ENCODE measurements at places on chromosomes 12 and 14. TPM values are rescaled to one million over a fixed set of nuclear protein-coding genes. Genes with fewer than 3 reads are reported as not detected.

Gene LIN7A
- total RNA-seq = 6.6 TPM

Gene AICDA
- total RNA-seq = not detected

Gene OR4Q2
- not detected for total RNA-seq

Gene TAS2R42
- total RNA-seq = not detected

Gene TBX3
- total RNA-seq = 12.8 TPM

Gene RAB21
- total RNA-seq = 37.5 TPM

GRCh38 chr14:104448321-104448720, 131.2 kb upstream of the C14orf180 start:
- no peak for DNase-seq

DNA sequence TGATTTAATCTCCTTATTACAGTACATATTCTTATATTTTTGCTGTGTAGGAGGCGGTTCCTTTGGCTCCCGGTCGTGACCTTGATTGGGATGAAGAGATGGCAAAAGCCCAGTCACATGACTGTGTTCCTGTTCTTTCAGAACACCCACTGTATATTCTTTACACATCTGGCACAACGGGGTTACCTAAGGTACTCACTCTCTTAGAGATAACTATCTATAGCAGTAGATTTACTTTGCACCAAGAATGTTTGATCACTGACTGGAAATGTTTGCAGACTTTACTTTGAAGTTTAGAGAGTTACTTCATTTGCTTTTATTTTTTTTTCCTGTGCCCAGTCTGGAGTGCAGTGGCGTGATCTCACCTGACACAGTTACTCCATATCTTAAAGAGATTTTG, 65.2 kb downstream of the ACSS3 start:
- no peak for DNase-seq

GRCh38 chr14:103561381-103562178, 877 bp downstream of the BAG5 start:
- peak; percentile 56 for DNase-seq

DNA sequence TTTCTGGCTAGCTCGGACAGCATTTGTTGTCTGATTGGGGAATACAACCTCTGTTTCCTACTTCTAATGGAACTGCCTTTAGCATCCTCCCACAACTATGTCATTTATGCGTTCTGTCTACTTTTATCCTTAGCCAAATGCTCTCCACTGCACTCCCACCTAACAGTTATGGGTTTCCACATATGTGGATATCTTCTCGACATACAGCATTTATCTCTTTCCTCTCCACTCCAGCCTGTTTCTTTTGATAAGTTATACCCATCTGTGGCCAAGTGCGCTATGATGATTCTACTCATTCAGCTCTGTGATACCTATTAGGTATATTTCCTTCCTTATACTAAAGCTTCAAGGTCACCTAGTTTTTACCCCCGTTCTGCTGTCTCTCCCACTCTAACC, 122.2 kb upstream of the NAP1L1 start:
- no peak for DNase-seq

DNA sequence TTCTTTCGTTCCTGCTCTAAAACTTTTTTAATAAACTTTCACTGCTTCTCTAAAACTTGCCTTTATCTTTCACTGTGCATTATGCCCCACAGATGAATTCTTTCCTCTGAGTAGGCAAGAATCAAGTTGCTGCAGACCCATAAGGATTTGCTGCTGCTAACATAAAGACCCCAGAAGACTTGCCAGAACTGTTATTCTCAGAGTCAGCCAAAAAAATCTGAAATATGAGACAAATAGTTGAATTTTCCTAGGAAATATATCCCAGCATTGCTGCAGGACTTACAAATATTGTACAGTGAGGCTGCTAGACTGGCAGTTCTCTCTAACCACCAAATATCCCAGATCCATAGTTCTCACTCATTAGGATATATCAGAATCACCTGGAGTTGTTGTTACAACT, 349.1 kb upstream of the FLRT2 start:
- DNase-seq = no peak

DNA sequence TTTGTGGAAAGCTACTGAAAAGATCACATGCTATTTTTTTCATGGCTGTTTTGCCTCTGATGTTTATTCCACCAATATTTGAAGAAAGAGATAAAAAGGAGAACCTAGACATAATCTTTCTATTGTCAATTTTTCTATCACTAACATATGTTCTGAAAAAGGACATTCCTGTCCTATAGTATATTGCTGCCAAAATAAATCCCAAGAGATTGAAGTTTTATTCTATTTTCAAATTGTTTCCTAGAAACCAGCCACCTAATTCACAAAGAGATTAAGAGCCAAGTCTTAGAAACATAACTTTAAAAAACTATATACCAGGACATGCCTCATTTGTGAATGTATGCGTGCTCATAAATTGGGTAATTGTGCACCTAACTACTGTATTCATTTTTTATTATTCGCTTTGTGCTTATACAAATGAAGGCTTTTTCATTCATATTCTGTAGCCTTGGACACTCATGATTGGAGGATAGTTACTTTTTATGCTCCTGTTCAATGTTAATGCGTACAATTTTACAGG, 200.7 kb downstream of the FUT8 start:
- DNase-seq = no peak

DNA sequence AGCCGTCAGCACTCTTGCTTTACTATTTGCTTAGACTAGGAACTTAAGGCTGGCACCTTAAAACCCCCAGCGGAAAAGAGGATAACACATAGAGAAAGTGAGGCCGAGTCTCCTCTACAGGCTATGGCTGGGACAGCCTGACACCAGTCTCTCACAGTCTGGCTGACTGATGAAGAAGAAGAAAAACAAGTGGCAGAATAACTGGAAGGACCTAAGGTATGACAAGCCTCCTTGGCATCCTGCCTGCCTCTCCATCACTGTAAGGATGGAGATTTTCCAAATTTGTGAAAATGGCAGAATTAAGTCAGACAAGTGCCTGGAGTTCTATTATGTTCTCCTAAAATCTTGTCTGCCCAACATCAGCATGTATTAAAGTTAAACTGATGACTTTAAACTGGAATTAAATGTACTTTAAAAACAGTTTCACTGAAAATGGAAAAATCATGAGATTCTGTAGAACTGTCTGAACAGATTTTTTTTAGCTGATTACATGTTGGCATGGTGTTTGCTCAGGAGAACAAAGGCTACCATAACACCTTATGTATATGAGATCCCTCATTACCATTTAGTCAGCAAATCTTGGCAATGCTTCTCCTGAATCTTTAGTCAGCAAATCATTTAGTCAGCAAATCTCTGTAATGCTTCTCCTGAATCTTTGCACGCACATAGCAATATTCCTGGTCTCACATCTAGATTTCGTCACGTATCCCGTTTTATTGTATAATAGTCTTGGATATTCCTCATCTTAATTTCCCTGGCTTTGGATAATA, 140.3 kb upstream of the AEBP2 start:
- peak; percentile 32 for DNase-seq

DNA sequence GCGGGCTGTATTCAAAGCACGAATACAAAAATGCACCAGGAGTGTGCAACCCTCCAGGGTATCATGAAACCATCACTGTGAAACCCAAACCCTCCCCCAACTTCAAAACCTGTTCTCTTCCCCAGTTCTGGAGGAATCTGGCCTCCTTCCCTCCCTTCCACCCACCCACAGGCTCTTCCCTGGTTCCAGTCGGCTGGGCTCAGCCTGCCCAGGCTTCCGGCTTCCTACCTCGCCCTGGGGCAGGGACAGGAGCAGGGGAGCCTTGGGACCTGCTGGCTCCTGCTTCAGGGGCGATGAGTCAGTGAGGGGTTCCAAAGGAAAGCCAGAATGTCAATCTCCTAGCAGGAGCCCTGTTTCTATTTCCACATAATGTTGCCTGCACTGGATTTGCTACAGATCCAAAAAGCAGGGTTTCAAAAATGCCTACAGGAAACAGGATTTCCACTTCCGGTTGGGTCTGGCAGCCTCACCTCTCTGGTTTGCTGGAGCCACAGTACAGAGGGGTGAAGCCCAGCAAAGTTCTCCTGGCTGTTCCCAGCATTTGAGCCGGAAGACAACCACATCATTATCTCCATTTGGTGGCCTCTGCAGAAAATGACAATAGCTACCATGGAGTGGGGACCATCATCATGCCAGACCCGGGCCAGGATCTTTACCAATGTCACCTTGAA, 278.3 kb downstream of the DPF3 start:
- peak; percentile 79 for DNase-seq

GRCh38 chr12:43345023-43345422, 207.0 kb downstream of the ADAMTS20 start:
- no peak for DNase-seq

- no peak for DNase-seq
These were observed 684 bp downstream of the KANSL2 start for GRCh38 chr12:48681399-48681709.

GRCh38 chr12:60240891-60241290, 645.1 kb downstream of the SLC16A7 start:
- DNase-seq = no peak

- no peak for DNase-seq
These were observed 5.7 kb downstream of the INF2 start for GRCh38 chr14:104694991-104695659.

- DNase-seq = no peak
These were observed 68.7 kb downstream of the SERPINA3 start for GRCh38 chr14:94680862-94681288.

- DNase-seq = peak; percentile 91
These were observed 377.9 kb downstream of the CCDC91 start for GRCh38 chr12:28568118-28568517.

- no peak for DNase-seq
These were observed 164.4 kb downstream of the KICS2 start for GRCh38 chr12:64057706-64058105.

- DNase-seq = no peak
These were observed 28.0 kb upstream of the GARIN6 start for GRCh38 chr12:99619389-99620158.

- DNase-seq = peak; percentile 76
These were observed at the start of gene IFT43 for GRCh38 chr14:75985618-75986438. TSS of gene IFT43 (plus strand) at chr14:75985763. CDS start at chr14:75985787, 24 bp downstream.

DNA sequence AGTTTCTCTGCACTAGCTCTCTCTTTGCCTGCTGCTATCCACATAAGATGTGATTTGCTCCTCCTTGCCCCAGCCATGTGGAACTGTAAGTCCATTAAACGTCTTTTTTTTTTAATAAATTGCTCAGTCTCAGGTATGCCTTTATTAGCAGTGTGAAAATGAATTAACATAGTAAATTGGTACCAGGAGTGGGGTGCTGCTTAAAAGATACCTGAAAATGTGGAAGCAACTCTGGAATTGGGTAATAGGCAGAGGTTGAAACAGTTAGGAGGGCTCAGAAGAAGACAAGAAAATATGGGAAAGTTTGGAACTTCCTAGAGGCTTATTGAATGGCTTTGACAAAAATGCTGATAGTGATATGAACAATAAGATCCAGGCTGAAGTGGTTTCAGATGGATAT, 159.8 kb downstream of the FSCB start:
- DNase-seq = no peak
